ENCODE measurements at places on chromosomes 2 and 18.

DNA sequence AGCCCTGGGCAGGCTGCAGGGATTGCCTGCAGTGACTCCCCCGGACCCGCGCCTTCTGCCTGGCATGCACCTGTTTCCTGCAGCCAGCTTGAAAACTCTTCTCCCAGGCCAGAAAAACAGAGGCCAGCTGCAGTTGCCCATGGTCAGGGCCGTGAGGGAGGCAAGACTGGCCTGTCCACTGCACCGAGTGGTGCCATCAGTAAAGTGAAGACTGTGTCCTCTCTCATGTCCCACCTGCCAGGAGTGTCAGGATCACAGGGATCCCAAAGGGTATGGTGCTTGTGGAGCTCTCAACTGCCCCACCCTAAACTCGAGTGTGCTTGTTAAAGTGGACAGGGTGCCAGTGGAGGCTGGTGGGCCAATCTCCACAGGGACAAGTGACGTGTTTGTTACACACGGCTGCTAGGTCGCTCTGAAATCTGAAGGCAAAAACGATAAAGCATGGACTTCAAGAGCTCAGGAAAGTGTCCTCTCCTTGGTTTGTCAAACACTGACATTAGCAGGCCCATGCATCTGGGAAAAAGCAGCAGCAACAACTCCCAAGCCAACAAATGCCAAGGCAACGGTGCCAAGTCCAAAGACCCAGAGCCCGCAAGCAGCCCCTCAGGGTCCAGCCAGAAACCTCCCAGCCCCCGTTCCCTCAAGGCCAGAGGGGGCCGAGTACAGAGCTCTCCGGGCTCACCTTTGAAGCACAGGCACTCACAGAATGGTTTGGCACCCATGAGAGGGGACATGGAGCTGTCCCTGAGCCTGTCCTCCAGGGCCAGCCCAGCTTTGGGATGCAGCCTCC lies 213.2 kb downstream of the HDAC4 start:
- DNase-seq = no peak

GRCh38 chr2:201621293-201621999 lies 21.9 kb downstream of the TMEM237 start:
- DNase-seq = no peak

GRCh38 chr2:32902174-32902573 lies 44.6 kb upstream of the LTBP1 start:
- no peak for DNase-seq

- DNase-seq = no peak
Observed at GRCh38 chr2:32250290-32250689, 14.4 kb downstream of the NLRC4 start.

DNA sequence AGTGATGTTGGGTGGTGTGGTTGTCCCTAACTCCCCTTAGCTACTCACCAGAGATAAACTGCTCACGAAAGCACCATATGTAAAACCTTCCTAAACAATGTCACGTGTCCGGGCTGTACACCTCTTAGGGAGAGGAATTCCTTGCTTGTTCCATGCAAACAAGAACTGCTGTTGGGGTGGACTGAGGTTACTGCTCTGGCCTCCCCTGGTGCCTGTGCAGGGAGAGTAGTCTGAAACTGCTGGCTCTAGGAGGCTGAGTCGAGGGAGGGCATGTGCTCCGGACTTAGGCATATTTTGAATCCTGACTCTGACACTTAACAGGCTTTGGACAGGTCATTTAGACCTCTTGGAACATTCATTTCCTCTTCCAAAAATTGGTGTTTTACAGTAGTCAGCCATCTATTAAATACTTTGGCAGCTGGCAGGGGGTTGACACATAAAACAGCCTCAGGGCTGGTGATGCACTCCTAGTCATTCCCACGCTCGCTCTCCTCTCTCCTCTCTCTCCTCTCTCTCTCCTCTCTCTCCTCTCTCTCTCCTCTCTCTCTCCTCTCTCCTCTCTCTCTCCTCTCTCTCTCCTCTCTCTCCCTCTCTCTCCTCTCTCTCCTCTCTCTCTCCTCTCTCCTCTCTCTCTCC lies 10.6 kb downstream of the THNSL2 start:
- no peak for DNase-seq

GRCh38 chr18:74128159-74128558 lies 19.5 kb downstream of the FBXO15 start:
- DNase-seq = no peak

GRCh38 chr2:222049946-222050345 lies 248.9 kb downstream of the PAX3 start:
- no peak for DNase-seq

- DNase-seq = no peak
Observed at GRCh38 chr2:231671270-231672050, 36.9 kb upstream of the PTMA start.

- DNase-seq = no peak
Observed at GRCh38 chr18:39162013-39162827, 1596.6 kb upstream of the CELF4 start.

DNA sequence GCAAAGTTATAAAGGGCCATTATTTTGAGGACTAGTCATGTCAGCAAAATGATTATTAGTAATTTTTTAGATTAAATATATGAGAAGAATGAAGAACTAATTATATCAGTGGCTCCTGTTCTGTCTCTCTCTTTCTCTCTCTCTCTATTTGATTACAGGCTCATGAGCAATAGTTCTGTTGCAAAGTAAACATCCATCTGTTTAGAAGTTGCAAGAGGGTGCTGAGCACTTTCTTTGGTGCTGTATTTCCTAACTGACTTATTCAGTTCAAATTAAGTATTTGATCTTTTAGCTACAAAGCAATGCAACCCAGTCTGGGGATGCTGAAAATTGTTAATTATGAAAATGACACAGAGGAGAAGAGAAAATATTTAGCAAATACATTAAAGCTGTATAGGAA lies 408.1 kb upstream of the UBE2E3 start:
- no peak for DNase-seq

DNA sequence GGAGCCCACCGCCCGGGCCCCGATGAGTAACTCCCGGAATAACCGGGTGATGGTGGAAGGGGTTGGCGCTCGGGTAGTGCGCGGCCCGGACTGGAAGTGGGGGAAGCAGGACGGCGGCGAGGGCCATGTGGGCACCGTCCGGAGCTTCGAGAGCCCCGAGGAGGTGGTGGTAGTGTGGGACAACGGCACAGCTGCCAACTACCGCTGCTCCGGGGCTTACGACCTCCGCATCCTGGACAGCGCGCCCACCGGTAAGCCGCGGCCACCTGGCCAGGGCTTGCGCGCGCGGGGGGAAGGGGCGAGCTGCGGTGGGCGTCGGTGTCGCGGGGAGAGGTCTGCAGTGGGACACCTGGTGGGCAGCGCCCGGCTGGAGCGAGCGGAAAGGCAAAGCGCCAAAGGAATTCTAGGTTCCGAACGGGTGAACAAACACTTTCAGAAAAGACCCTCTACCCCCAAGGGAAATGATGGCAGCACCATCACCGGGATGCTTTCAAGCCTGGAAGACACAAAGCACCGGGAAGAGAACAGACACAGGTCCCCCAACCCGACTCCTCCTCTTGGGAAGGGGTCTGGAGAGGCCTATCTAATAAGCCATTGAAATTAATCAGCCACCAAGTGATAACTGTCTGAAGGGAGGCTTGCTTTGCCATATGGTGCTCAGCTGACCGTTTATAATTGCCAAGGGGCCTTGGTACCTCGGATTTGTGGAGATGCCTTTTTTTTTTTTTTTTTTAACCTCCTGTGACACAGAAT lies 1.1 kb downstream of the MIB1 start:
- peak; percentile 35 for DNase-seq

- no peak for DNase-seq
Observed at GRCh38 chr2:145906354-145906753, 1386.4 kb upstream of the ZEB2 start.

DNA sequence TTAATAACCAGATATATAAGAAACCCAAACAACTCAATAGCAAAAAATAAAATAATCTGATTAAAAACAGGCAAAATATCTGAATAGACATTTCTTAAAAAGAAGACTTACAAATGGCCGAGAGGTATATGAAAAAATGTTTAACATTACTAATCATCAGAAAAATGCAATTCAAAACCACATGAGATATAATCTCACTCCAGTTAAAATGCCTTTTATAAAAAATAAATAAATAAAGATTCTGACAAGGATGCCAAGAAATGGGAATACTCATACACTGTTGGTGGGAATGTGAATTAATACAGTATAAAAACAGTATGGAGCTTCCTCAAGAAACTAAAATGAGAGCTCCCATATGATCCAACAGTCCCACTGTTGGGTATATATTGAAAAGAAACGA lies 33.9 kb upstream of the BMP10 start:
- DNase-seq = no peak

DNA sequence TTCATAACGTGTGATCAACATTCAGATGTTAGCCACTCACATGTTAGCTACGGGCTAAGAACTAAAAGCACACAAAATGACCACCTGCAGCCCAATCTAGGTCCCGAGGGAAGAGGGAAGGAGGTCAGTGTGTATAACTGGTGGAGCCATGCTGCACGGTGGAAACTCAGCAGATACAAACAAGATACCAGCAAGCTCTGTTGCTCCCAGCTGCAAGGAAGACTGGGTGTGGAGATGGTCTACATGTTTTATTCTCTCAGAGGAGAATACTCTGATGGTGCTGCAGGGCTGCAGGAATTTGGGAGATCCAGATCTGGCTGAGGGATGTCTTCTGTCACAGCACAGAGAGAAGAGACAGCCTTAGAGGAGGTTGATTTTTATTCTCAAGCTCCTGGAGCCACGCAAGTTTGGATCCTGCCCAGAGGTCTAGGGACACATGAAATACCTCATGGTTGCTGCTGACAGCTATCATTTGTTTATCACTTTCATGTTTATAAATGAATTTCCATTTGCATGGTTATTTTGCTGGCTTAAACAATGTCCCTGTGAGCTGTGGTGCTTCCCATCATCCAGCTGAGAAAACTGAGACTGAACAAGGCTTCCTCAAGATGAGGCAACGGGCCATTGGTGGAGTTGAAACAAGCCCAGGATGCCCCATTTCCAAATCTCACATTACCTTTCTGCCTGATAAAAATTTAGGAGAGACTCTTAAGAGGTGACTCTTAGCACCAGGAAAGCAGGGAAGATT lies 30.9 kb downstream of the RNF144A start:
- DNase-seq = no peak

DNA sequence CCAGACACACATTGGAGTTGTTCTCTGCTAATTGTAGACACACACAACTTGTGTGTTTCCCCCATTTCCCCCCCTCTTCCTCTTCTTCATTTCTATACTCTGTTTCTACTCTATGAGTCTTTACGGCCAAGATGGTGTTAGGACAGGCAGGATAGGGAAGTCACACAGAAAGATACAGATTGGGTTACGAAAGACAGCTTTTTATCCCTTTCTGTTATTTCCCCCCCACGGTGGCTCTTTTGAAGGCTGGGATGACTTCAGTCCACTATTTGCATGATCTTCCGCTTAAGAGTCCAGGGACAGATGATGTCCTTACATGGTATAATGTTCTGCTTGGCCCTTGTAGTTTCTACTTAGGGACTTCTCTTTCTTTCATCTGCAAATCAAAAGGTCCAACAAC lies 1.6 kb upstream of the EMILIN2 start:
- DNase-seq = no peak

DNA sequence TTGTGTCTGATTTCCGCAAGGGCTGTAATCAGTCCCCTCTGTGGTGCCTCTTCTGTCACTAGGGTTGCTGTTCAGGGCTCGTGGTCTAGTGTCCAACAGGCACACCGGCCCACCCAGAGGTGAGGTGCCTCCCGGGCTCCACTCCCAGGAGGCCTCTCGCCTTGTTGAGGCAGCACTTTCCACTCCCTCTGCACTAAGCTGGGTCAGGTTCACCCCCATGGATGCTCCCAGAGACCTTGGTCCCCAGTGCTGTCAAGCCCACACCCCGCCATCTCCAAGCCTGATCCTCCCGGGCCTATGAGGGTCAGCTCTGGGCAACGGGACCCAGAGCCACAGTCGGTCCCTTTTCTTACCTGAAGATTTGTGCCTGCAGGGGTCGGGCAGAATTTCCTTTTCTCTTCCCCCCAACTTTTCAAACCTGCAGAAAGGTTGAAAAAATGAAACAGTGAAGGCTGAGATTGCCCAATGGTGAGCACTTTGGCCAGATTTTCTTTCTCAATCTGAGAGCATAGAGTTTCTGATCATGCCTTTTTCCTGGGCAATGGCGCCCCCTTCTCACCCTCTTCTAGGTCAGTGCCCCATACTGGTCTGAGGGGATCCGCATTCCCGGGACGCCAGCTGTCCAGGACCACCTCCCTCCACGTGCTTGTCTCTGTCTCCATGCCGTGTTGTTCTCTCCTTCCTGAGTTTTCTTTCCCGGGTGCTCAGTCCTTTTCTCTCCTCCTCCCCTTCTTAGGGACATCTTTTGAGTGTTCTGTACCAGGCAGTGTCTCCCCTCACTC lies 148.0 kb downstream of the ASB1 start:
- DNase-seq = no peak

GRCh38 chr2:7950035-7950612 lies 731.7 kb upstream of the ID2 start:
- no peak for DNase-seq

DNA sequence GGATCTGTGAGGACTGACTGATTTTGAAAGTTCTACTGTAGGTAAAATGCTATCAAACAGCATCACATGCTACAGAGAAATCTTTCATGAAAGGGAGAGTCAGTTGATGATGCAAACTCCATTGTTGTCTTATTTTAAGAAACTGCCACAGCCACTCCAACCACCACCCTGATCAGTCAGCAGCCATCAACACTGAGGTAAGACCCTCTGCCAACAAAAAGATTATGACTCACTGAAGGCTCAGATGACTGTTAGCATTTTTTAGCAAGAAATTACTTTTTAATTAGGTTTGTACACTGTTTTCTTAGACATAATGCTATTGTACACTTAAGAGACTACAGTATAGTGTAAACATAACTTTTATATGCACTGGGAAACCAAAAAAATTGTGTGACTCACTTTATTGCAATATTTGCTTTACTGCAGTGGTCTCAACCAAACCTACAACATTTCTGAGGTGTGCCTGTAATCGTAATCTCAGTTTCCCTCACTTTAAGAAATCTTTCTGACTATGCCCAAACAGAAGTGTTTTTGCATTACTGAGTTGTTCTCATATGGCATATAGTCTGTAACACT lies 42.8 kb downstream of the METTL8 start:
- no peak for DNase-seq

DNA sequence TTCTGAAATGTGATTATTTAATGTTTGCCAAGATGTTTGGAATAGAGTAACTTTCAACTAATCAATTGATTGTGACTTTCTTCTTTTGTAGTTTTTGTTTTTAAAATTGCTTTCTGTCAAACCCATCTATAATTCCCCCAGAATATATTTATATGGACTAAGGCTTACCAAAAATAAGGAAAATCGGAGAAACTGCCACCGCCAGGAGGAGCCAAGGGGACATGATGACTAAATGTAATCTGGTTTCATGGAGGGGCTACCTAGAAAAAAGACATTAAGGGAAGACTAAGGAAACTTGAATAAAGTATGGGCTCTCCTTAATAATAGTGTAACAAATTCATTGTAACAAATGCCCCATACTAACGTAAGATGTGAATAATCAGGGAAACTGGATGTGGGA lies 19.5 kb downstream of the BOLA3 start:
- no peak for DNase-seq

All from activated CD8-positive, alpha-beta T cell treated with anti-CD3 and anti-CD28 coated beads, Interleukin-2, amount 10 ng/mL, durations not matched to agents 7 days and 5 days (primary cell).